ENCODE measurements at places on chromosomes 2 and 18.

DNA sequence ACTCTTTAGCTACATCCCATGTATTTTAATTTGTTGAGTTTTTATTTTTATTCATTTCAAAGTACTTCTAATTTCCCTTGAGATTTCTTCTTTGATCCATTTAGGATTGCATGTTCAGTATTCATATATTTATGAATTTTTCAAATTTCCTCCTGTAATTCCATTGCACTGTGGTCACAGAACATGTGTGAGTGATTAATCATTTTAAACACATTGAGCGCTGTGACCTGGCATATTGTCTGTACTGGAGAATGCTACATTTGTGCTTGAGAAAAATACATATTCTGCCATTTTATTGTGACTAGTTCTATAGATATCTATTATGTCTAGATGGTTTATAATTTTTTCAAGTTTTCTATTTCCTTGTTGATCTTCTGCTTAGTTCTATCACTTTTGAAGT, 353.7 kb downstream of the RAD51AP2 start:
- peak; percentile 18 for DNase-seq

- no peak for DNase-seq
Measured at GRCh38 chr18:29146068-29146467, 969.1 kb upstream of the CDH2 start.

DNA sequence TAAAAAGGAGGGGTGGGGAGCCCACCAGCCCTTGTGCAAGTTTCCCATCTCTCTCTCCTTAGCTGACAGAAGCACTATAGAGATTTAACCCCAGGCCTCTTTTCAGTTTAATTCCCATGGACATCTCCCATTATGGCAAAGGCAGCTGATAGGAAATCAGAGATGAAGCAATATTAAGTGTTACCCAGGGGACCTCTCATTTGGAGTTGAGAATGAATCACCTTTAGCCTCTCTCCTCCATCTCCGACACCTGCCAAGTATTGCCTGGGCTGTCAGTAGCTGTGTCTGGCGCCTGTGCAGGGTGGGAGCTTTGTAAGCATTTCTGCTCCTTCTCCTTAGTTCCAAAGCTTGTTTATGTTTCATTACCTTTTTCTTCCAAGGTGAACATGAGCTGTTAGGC, 109.0 kb downstream of the AQP4 start:
- peak; percentile 41 for DNase-seq

GRCh38 chr18:79569720-79570119, 109.9 kb upstream of the CTDP1 start:
- DNase-seq = no peak

GRCh38 chr2:27689424-27689823, 25.7 kb downstream of the SLC4A1AP start:
- peak; percentile 87 for DNase-seq

DNA sequence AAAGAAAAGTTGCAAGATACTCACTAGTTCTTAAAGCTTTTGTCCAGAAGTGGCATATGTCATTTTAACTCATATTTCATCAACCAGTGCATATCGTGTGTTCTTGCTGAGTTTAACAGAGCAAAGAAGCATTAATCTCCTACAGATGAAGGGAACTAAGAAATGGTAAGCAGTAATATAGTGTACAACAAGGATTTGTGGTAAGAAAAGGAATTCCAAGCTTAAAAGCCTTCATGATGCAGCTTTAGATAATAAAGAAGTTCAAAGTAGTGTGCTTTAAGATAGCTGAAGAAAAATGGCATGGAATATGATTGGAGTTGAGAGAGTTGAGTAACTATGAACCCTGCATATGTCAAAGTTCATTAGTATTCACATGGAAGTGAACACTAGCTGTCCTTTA, 649.8 kb upstream of the FSHR start:
- no peak for DNase-seq

DNA sequence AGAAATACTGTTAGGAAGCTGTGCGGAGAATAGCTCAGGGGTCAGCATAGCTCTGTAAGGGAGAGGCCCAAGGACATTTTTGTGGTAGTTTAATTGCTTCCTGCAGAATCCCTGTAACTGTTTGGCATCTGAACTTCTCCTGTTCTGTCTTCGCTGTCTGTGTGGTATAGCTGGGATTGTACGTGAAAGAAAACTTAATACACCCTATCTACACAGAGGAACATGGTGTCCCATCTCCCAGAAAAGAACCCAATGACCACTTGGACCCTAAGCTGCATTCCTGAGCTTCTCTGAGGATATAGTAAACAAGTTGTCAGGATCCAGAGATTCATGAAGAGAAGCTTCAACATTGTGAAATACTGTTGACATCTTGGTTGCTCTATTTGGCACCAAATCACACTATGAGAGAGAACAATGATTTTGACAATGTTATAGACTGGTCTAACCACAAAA, 81.3 kb downstream of the CDC42EP3 start:
- DNase-seq = no peak

DNA sequence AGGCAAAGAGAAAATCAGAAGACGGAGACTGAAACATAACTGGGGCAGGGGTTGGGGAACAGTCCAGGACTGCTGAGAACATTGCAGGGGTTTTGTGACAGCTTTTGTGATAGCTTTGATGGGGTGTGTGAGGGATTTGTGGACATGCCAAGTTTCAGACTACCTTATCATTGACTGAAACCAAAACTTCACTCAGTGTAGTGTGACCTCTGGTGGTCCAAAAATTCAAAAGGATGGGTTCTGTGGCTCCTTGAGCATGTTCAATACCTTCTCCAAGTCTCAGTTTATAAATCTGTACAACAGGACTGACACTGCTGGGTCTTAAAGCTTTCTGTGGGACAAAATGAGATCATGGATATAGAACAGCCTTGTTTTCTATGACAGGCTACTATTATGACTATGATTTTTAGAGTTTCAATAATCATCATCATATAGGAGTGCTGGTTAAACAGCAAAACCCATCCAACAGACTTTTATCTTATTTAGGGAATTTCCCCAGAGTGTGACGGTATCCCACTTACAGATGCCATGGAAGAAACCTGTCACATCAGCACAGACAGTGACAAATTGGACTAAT, 259.2 kb upstream of the SLC14A2 start:
- DNase-seq = no peak

DNA sequence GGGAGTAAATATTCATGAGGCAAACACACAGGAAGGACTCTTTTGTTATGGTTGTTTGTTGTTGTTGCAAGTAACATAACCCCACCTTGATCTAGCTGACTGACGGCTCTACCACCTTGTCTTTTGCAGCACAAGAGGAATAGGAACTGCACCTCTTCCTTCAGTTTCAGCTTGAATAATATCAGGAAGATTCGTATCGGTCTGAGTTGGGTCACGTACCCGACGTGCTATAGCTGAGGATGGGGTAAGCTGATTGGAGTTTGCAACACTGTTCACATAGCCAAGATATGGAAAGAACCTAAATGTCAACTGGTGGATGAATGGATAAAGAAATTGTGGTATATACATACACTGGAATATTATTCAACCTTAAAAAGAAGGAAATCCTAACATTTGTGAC, 14.5 kb upstream of the IL1RN start:
- DNase-seq = no peak

GRCh38 chr2:217799563-217800432, 203.0 kb downstream of the TNS1 start:
- DNase-seq = no peak

DNA sequence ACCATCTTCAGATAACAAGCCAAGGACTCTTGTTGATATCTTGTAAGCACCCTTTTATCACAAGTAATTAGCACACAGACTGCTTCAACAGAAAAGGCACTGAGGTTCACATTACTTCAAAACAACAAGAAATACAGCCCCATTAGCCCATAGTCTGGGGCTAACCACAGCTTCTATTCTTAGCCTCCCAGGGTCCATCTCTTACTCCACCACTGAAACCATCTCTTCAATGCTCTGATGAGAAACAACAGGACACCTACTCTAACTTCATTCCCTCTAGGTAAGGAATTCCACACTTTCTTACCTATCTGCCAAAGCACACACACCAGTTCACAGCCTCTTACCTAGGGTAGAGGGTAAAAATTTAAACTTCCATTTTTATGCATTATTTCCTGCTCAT, 26.4 kb upstream of the CYTIP start:
- no peak for DNase-seq

GRCh38 chr2:155095613-155096012, 397.1 kb downstream of the KCNJ3 start:
- DNase-seq = no peak

GRCh38 chr2:209470-209869, 54.4 kb downstream of the SH3YL1 start:
- DNase-seq = no peak

DNA sequence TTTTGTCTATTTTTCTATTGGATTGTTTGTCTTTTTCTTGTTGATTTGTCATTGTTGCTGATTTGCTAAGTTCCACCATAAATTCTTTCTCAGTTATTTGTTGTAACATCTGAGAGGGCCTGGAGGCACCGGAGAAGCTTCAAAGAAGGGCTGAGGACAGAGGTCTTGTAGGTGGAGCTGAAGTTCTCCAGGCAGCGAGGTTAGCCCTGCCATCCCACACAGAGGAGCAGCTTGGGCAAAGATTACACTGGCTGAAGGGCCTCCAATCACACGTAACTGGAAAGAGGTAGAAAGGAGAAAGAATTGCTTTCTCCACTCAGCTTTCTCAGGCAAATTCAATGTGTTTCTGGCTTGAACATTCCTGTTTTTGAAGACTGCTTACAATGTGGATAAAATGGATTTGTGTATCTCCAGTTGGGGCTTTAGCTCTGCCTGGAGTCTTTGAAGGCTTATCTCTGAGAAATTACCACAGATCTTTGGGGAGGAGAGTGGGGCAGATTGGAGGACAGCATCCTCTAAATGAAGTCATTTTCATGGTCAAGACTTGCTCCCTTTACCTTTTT, 21.1 kb upstream of the EMILIN2 start:
- no peak for DNase-seq
